ENCODE measurements at places on chromosomes 3 and 15.
A peak's percentile ranks its signal among the peaks of the same experiment; 100 is the strongest.

DNA sequence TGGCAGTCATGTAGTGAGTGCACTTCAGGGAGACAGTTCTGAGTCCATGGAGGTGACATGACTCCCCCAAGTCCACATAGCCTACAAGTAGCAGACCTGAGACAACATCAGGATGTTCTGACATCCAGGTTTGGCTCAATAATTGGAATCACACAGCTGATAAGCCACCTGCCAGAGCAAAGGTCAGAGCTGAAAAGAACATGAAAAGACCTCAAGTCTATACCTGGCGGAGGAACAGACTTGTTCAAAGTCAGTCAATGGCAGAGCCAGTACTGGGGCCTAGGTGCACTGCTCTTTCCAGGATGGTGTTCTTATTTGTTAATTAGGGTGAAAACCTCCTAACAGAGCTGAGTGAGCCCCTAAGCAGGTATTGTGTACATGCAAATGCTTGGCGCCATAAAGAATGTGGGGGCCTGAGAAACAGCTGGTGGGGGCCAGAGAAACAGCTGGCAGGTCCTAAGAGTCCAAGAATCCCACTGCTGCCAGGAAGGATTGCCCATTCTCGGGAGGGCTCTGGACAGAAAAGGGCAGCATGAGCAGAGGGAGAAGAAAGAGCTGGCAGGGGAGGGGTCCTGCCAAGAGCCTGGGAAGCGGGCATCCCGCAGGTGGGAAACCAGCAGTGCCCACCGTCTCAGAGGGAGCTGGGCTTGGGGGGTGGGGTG is 17.1 kb downstream of the MASP1 start:
- no peak for DNase-seq

- DNase-seq: no peak
Observed at GRCh38 chr3:123158330-123158729, 43.4 kb upstream of the SEC22A start.

GRCh38 chr15:27027229-27027628 is 56.2 kb downstream of the GABRG3 start:
- no peak for DNase-seq

DNA sequence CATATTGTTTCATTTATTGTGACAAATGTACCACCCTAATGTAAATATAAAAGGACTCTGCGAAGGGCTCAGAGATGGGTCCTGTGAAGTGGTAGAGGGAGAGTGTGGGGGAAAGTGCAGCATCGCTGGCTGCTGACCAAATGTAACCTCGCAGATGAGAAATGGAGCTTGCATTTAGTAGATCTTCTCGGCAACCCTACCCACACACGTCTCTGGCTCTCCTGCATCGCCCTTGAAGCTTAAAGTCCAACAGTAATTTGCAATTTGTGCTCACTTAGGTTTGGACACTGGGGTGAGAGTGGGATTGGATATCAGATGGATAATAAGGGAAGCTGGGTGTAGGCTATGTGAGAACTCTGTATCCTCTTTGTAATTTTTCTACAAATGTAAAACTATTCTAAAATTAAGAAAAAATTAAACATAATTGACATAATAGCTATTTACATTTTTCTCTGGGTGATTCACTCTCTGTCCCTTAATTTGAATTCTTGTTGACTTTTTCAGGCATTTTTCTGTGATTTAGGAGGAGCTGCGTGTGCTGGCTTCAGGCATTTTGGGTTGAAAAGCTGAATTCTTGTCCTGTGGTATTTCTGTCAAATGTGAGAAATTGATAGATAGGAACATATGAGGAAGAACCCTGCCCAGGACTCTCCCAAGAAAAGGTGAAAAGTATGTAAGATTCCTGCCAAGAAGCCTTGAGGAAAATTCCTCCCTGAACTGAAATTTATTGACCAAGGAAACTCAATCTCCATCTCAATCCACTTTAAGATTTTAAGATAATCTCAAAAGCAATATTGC is 524.7 kb upstream of the MCTP2 start:
- no peak for DNase-seq

DNA sequence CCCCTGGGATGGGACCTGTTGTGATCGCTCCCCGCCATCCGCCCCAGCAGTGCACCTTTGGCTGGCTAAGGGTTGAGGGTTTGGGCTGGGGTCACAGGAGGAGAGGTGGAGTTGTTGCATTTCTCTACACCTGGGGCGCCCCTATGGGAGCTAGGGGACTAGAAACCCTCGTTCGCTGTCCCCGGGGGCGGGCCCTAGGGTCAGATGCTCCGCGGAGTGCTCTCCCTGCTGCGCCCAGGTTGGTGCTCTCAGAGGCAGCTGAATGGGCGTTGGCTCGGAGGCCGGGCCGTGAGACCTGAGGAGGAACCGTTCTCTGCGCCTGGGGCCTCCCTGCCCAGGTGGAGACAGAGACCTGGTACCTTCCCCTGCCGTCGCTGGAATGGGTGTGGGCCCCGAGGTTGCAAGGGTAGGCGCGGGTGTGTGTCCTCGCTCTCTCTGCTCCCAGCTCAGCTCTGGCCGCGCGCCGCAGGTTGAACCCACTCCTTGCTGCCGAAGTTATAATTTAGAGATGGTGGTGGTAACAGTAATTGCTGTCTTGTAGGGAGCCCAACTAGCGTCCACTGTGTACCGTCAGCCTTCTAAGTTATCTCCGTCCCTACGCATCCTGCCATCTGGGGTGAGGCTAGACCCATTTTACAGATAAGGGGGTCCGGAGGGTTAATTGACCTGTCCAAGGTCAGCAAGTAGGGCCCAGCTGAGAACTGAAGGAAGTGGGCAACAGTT is 965 bp downstream of the FLNB start:
- DNase-seq: peak; percentile 26

- no peak for DNase-seq
Observed at GRCh38 chr3:71492566-71492965, 91.0 kb downstream of the FOXP1 start.

DNA sequence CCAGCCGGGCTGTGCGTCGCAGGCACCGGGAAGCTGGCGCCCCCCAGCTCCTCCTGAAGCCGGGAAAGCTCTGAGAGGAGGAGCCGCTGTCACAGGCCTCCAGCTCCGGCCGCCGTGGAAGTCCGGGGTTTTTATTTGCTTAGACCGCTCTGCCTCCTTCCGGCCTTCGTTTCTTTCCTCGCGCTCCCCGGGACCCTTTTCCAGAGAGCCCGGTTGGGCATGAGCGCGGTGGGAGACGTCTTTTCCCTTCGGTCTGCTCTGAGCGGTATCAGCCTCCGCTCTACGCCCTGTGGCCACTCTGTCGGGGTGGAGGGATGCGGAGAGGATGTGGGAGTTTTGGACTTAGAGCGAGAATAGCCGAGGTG is 559 bp downstream of the SENP5 start:
- peak; percentile 34 for DNase-seq

GRCh38 chr3:104190681-104191080 is 1176.0 kb upstream of the ALCAM start:
- no peak for DNase-seq

DNA sequence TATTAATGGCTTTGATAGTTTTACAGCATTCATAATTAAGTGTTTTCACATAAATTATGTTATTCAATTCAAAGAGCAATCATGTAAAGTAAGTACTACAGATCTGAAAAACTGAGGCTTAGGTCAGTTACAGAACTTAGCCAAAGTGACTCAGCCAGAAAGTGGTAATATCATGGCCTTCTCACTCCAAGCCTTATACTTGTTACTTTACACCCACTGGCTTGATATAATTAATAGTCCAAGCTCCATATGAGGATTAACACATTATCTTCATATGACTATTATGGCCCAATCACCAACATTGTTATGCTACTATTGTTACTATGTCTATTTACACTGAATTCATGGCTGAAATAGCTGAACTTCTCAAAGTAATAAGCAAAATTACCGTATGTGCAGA is 50.7 kb downstream of the TIGIT start:
- DNase-seq: no peak

DNA sequence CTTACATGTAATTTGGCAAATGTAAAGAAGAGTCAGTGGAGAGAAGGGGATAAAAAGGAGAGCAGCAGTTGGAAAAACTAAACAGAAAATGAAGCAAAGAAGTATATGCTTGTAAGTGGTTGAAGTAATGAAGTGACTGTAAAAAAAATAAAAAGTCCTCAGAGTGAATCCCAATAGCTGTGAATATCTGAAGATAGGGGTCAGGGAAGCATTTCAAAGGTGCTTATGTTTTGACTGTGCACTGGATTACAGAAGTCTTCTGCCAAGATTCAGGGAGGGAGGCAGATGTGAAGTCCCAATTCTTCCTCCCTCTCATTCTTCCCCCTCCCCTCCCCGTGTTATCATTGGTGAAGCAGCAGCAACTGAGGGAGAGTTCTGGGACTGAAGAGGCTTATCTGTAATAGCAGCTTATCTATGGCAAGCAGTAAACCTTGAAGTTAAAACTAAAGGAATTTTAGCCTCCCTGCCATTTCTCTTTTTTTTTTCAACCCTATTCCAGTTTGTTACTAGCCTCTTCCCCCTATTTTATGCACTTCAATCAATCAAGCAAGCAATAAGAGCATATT is 597.9 kb downstream of the IGSF11 start:
- DNase-seq: peak; percentile 96

GRCh38 chr3:38561746-38562466 is 65.8 kb downstream of the EXOG start:
- no peak for DNase-seq

DNA sequence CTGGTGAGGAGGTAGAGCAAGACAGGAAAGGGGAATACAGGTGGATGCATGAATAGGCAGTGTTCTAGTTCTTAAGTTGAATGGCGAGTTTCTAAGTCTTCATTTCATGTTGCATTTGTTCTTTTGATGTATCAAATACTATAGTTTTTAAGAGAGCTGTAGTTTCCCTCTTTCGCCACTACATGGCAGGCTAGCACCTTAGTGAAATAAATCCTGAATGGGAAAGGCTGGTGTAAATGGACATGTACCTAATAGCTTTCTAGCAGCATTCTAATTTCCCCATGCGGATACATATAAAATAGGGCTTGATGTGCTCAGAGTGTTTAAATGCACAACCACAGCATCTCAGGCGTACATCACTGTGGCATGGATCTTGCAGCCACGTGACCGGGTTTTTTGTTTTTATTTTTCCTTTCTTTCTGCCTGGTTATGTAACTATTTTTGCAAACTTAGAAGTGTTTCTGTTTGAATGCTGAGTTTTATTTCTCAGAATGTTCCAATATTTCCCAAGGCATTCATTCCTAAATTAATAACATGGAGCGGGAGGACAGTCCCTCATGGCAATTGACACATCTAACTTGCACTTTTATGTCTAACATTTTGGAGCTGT is 23.5 kb upstream of the CLN6 start:
- DNase-seq: peak; percentile 87

- DNase-seq: peak; percentile 65
Observed at GRCh38 chr3:21484828-21485144, 266.2 kb downstream of the ZNF385D start.

DNA sequence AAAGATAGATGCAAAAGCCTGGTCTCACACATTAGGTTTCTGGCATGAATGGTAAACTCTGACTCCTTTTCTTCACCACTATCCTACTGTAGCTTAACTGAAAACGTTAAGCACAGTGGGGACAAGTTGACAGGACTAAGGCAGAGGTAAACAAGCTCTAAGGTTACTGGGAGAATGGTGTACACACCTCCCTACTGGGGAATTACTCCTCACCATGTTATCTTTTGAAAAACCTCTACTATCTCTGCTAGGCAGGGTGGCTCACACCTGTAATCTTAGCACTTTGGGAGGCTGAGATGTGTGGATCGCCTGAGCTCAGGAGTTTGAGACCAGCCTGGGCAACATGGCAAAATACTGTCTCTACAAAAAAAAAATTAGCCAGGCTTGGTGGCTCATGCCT is 29.1 kb downstream of the IP6K1 start:
- DNase-seq: no peak

- no peak for DNase-seq
Observed at GRCh38 chr15:63969652-63970421, 76.4 kb downstream of the DAPK2 start.

- no peak for DNase-seq
Observed at GRCh38 chr3:44125246-44125645, 116.4 kb upstream of the TOPAZ1 start.

DNA sequence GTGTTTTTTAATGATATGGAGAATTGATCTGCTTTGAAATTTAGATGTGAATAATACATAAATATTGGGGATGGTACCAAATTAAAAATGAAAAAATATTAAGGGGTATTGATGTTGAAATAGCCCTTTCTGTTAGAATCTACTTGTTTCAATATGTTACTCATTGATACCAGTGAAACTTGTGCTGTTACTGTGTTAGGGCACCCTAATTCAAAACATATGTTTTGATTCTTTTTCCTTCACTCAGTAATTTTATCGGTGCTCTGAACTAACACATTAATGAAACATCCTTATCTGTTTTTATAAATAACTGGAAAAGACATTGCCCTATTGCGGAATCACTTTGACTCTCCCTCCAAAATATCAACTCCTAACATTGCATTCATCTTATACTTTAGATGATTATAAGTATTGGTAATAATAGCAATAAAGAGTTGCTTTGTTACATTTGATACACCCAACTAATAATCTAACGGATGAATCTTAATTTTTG is 52.0 kb upstream of the CCNB2 start:
- no peak for DNase-seq

- DNase-seq: no peak
Observed at GRCh38 chr3:134145183-134145582, 105.5 kb downstream of the RYK start.

DNA sequence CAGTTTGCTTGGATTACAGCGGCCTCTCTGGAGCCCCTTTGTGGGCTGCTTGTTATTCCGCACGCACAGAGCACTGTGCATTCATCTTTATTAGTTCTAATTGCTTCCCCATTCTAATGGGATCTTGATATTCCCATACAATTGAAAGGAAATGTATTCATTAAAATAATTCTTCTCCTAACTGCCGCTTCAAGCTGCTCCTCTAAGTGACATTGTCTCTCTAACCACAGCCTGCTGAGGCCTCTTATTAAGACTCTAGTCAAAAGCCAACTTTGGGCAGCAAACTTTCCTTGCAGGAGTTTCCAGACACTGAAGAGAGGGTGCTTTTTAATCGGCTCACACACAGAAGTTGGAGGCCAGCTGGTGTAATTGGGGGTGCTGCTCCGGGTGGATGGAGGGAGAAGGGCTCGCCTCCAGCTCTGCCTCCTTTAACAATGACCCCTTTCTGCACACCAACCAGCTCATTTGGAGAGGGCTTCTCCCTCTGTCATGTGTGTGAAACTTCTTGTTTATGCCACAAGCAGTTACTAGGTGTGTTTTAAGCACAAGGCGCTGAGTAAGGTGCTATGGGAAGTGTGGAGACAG is 5.6 kb upstream of the MAGEF1 start:
- no peak for DNase-seq

GRCh38 chr3:184785890-184786279 is 26.1 kb upstream of the VPS8 start:
- no peak for DNase-seq

DNA sequence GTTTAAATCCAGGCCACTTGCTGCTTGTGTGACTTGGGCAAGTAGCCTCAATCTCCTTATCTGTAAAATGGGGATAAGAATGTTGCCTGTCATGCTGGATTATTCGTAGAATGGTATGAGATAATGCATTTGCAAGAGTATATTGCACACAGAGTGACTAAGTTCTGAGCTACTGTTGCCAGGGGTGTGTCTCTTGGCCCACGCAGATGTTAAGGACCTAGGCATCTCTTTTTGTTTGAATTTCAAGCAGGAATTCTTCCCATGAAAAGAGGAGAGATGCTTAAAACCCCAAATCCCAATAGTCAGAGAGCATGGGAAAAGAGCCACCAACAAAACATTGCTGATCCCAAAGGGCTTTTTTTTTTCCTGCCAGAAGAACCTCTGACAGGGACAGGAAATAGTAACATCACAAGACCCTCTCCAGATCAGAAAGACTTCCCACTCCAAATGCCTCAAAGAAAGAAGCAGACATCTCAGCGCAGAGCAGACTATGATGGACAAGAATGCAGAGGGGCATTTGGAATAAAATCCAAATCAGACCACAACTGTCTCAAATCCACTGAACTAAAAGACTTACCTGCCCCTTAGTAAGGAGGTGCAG is 90.5 kb downstream of the MRPL46 start:
- DNase-seq: no peak

All from OCI-M1 (cell line).